Fibroblast of lung (primary cell): ENCODE measurements at places on chromosomes 12 and 14. TPM values are rescaled to one million over a fixed set of nuclear protein-coding genes. Genes with fewer than 3 reads are reported as not detected.
A peak's percentile ranks its signal among the peaks of the same experiment; 100 is the strongest.

The AVPR1A gene
- total RNA-seq = not detected in 2 replicates

The LRRK2 gene
- 10.8 and 14.0 TPM in 2 replicates for total RNA-seq

The RPS6KA5 gene
- 1.0 and 2.0 TPM in 2 replicates for total RNA-seq

- H3K27ac ChIP-seq = peak overlapping the region; percentile 71
- peak; percentile 43 for DNase-seq
- H3K4me1 ChIP-seq = peaks cover 3% of the 10 kb centered on the region
- H3K36me3 ChIP-seq = no peaks in the 10 kb centered on the region
- H3K4me3 ChIP-seq = peak overlapping the region; percentile 74
Observed at GRCh38 chr12:26196421-26196716, 996 bp downstream of the SSPN start.

DNA sequence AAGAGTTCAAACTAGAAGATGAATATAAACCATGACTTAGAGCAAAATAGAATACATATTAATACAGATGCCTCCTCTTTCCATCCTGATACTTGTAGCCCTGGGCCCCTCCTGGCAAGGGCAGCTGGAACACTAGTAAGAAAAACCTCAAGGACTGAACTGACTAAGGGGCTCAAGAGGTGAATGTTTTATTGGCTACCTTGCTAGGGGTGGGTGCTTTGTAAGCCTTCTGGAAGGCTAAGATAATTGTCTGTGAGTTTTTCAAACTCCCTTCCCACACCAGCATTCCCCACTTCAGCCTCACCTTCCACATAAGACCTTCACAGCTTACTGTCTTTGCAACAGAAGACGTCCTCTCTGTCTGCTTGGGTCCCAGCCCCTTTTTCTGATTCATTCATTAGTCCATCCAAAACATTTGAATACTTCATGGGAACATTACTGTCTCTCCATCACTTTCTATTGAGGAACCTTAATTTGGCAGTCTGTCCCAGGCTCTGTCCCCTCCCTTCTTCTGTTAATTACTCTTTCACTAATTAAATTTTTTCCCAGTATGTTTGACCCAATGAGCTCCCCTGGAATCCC is 1.1 kb upstream of the MARCHF9 start:
- no peak overlapping the region for H3K27ac ChIP-seq
- peaks cover 7% of the 10 kb centered on the region for H3K36me3 ChIP-seq
- peaks cover 4% of the 10 kb centered on the region for H3K4me1 ChIP-seq
- peaks cover 13% of the 10 kb centered on the region for H3K27me3 ChIP-seq

DNA sequence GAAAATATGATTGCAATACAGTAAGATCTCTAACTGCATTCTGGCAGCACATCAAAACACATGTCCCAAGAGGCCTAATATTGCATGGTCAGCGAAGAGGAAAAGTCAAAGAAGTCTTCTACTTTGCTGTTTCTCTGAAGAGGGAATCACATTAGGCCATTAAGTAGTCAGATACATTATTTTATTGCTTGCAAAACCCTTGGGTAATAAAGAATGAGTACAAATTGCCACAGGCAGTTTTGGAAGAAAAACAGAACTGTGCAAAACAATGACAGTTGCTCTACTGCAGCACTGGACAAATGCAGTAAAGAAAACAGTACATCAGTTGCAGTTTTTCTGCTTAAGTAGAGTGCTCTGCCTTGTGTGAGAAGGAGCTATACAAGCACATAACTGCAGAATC is 211.9 kb downstream of the MED13L start:
- H3K27ac ChIP-seq = no peak overlapping the region
- no peaks in the 10 kb centered on the region for H3K27me3 ChIP-seq

DNA sequence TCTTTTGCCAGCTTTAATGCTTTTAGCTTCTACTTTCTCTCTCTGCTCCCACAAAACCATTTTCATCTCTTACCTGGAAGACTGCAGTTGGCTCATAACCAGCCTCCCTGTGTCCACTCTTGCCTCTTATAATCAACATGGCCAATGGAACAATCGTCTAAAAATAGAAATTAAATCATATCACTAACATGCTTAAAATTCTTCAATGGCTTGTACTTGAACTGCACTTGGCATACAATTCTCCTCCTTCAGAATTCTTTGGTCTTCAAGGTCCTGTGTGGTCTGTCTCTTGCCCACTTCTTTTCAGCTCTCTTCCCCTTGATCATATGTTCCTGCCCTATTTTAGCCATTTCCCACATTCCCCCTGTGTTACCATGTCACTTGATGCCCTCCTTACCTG is 342.2 kb downstream of the ATP23 start:
- no peak overlapping the region for H3K27ac ChIP-seq
- H3K4me1 ChIP-seq = no peaks in the 10 kb centered on the region
- no peaks in the 10 kb centered on the region for H3K27me3 ChIP-seq
- no peak for DNase-seq
- no peak overlapping the region for H3K4me3 ChIP-seq
- H3K36me3 ChIP-seq = no peaks in the 10 kb centered on the region

GRCh38 chr12:108657130-108657745 is 23.5 kb upstream of the SELPLG start:
- peaks cover 6% of the 10 kb centered on the region for H3K4me1 ChIP-seq
- no peaks in the 10 kb centered on the region for H3K27me3 ChIP-seq
- no peak for DNase-seq
- no peak overlapping the region for H3K27ac ChIP-seq

GRCh38 chr12:99087278-99087677 is 442.2 kb downstream of the APAF1 start:
- H3K4me3 ChIP-seq = no peak overlapping the region
- no peaks in the 10 kb centered on the region for H3K27me3 ChIP-seq
- DNase-seq = no peak
- H3K36me3 ChIP-seq = no peaks in the 10 kb centered on the region

DNA sequence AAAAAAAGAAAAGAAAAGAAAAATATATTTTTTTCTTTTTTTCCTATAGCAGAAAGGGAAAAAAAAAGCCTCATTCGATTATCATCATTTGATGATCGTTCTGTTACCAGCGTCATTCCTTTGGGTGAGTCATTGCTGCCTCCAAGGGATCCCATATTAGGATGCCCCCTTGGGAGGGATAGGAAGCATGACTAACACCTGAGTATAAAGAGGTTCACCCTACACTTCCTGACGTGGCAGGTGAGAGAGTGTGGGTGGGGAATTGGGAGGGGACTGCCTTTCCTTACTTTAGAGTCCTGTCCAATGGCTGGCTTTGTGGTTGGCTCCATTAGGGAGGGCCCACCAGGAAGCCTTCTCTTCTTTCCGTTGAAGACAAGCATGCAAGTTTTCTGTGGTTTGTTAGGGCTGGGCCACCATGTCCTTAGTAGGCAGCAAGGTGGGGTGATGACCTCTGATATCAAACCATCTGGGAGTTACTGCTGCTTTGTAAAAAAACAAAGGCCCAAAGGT is 56.1 kb upstream of the FUT8 start:
- no peaks in the 10 kb centered on the region for H3K27me3 ChIP-seq
- no peaks in the 10 kb centered on the region for H3K36me3 ChIP-seq
- DNase-seq = peak; percentile 88
